ENCODE measurements at places on chromosomes 4 and X.

DNA sequence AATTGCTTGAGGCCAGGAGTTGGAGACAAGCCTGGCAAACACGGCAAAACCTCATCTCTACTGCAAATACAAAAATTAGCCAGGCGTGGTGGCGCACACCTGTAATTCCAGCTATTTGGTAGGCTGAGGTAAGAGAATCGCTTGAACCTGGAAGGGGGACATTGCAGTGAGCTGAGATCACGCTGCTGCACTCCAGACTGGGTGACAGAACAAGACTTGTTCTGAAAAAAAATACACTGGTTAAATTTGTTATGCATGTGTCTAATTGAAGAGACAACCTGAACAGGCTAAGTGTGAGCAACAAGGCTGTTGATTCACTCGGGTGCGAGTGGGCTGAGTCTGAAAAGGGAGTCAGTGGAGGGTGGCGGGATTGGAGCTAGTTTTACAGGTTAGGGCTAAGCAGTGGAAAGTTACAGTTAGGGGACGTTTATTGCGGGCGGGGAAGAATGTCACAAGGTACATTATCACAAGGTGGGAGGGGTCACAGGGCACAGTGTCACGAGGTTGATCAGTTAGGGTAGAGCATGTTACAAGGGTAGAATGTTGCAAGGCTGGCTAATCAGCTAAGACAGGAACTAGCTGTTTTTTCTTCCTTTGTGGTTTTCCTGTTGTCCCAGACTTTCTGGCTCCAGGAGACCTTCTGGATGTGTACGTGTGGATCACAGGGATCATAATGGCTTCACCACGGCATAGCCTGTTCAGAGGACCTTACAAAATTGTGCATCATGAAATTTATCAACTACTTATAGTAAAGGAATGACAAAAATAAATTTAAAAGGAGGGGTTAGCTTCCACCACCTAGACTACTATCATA lies 115.8 kb downstream of the NAA11 start:
- no peak for DNase-seq

GRCh38 chr4:56641494-56642051 lies 39.5 kb downstream of the HOPX start:
- DNase-seq: no peak

- no peak for DNase-seq
Observed at GRCh38 chr4:165299399-165300060, 27.9 kb upstream of the MSMO1 start.

GRCh38 chr4:173924561-173924960 lies 358.9 kb downstream of the FBXO8 start:
- no peak for DNase-seq

DNA sequence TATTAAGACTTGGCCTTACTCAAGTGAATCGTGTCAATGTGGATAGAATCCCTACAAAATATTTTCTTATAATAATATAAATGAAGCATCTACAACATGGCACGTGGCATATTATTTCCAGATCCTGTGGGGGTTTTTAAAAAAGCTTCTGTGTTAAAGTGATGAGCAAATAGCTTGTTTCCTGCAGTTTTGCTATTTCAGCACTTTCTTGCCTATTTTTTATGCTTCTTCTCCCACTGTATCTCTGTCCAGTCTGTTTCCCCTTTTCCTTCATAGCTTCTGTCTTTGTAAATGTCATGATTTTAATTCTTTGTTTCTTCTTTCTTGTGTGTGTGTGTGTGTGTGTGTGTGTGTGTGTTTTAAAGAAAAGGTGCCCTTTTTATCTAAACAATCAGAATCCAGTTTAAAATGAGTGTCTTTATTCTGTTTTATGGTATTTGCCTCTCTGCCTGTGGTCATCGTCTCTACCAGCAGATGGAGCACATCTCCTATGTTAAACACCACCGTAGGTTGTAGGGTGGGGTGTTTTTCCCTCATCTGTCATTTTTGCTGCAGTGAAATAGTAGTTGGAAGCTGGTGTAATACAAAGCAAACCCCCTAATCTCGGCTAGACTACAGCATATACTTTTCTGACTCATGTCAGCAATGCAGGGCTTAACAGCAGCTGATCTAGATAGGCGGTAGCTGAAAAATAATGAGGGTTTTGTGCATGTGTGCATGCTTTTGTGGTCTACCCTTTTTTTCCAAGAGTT lies 33.1 kb downstream of the FTHL17 start:
- DNase-seq: no peak

DNA sequence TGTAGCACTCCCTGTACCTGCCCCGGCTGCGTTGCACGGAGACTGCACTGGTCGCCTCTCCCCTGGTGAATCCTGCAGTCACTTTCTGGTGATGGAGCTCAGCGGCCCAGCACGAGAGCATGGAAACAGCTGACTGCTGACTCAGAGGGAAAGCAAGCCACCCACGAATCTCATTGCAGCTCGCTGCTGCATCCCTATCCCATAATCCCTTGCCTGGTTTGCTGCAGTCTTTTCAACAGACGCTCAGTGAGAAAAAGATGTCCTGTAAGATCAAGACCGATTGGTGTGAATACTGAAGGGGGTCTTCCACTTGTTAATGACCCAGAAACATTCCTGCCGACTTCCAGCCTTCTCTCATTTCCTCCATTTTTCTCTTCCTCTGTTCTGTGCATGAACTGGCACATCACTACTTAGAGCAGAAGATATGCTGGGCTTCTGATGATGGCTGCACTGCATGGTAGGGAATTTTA lies 52.9 kb downstream of the TRIM2 start:
- no peak for DNase-seq

DNA sequence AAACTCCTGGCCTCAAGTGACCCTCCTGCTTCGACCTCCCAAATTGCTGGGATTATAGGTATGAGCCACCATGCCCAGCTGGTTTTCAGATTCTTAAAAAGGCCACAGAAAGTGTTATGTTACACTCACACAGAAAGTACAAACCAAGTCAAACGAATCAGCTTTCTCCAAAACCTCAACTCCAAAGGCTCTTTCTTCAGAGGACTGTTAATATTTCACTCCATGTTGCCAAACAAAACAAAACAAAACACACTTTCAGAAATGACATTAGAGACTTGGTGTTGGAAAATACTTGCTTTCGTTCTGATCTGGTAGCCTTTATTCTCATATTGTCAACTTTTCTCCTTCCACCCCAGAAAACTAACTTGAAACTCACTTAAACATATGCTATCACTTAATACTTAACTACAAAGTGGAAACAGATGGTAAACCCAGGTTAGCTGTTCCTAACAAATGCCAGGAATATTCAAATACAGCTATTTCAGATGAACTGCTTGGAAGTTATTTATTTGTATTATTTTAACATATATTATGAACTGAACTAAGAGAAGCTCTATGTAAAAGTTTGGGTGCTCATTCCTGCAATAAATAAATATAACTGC lies 34.7 kb downstream of the RLIM start:
- no peak for DNase-seq

DNA sequence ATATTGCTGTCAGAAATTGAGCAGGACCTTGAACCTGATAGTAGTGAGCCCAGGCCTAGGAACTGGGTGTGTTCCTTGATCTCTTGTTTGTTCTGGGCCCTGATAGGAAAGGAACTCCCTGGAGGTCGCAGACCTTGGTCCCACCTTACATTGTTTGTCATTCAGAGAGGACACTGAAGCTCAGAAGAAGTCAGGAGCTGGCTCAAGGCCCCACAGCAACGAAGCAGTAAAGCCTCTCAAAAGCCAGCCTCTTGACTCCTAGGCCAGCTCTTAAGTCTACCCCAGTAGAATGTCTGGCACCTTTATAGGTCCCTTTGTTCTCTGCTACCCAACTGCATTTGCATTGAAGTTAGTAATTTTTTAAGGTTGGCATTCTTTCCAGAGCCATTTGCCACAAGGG lies 46.8 kb downstream of the MAMLD1 start:
- DNase-seq: peak; percentile 22

DNA sequence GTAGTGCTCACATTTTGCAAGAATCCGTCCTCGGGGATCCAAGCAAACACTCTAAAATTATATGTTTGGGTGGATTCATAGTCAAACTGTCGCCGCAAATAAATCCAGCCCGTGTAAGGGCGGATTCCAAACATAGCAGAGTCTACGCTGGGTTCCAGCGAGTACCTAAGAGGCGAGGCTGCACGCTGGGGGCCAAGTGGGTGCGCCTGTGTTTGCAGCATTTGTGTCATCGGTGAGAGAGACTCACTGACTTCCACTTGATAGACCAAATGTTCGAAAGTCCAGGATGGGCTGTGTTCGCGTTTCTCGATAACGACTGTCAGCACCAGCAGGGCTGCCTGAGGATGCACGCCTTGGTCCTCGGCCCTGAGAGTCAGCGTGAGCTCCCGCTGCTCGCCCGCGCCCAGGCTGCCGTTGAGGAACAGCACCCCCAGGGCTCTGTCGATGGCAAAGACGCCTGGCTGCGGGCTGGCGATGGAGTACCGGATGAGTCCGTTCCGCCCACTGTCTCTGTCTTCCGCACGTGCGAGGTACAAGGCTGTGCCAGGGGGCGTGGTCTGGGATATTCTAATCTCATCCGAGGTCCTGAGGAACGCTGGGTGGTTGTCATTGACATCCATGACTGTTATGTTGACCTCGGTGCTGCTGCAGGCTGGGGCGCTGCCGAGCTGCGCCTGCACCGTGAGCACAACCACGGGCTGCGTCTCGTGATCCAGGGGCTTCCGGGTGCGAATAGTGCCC lies 158.7 kb downstream of the DCHS2 start:
- no peak for DNase-seq

DNA sequence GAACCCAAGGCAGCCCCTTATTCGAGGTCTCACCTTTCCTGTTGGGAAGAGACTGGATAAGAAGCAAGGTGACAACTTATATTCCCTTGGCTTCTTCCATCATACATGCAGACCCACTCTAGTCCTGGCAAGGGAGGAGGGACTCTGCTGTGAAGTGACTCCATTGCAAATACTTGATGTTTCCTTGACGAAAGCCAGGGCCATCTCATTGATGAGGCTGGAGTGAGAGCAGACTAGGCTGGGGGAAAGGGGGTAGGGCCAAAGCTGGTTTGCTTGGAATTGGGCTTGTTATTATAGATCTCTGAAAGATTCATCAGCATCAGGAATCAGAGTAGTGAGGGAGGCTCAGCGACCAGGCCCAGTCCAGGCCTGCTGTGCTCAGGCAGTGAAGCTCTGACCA lies 2.3 kb upstream of the NHSL2 start:
- DNase-seq: no peak

- DNase-seq: no peak
Observed at GRCh38 chr4:3520796-3521600, 11.2 kb downstream of the LRPAP1 start.

DNA sequence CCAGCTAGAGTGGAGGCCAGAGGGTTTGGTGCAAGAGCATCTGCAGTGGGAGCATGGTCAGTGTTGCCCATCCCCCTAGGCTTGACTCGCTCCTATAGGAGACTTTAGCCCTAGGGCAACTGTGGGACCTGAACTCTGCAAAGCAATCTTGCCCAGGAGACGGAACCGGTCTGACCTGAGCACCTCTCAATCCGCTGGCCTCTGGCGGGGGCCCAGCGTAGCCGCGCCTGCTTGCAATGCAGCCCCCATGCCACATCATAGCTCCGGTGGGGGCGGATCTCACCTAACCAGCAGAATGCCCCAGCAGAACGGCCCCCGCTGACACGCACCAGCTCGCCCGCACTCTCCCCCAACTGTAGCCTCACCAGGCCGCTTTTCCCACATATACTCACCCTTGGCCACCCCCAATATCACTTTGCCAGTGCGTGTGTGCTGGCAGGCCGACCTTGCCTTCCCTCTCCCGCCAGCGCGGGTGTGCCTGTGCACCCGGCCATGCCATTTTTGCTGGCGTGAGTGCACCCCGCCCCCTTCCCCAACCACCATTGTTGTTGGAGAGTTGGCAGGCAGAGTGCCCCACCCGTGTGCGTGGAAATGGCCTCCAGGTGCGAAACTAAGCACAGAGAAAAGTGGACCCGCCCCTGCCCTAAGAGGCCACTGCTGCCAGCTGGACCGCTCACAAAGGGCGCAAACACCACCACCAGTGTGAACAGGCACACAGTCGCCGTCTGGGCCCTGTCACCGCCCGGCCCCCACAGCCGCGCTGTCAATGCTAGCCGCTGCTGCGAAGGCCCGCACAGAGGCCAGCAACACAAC lies 5.8 kb downstream of the BEX4 start:
- no peak for DNase-seq

DNA sequence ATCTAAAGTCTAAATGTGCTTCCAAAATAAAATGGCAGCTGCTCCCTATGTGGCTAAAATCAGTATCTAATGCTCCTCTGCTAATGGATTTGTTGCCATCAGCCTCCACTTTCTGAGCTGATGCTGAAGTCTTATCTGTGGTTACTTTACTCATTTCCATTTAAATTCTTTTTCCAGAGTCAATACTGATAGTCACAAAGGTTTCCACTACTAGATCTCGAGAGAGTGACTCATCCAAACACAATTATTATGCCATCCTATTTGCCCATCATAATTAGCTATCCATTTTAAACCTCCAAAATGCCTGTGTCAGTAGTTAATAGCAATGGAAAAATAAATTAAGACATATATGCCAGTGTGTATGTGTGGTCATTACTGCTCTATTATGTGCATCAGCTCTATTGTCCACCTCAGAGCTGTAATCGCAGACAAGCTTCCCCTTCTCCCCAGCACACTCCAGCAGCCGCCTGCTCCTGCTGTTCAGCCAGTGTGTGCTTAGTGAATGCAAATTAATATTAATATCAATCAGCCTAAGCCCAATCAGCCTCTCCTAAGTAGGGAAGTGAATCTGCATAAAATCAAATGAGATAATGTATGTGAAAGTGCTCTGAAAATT lies 199.8 kb upstream of the ZIC3 start:
- no peak for DNase-seq

- no peak for DNase-seq
Observed at GRCh38 chrX:103791826-103792485, 15.3 kb downstream of the PLP1 start.

DNA sequence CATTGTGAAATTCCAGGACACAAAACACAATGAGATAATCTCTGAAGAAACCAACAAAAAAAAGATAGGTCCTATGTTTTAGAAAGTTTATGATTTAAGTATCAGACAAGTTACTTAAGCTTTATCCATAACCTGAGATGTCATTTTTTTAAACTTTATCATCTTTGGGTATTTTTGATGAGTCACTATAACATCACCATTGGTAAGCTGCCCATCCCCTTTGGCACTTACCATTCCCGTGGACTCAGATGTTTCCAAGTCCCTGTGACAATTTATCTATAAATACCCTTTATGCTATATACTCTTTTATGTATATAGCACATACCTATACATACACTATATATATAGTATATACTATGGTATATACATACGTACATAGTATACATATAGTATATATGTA lies 198.9 kb upstream of the GEMIN8 start:
- no peak for DNase-seq

DNA sequence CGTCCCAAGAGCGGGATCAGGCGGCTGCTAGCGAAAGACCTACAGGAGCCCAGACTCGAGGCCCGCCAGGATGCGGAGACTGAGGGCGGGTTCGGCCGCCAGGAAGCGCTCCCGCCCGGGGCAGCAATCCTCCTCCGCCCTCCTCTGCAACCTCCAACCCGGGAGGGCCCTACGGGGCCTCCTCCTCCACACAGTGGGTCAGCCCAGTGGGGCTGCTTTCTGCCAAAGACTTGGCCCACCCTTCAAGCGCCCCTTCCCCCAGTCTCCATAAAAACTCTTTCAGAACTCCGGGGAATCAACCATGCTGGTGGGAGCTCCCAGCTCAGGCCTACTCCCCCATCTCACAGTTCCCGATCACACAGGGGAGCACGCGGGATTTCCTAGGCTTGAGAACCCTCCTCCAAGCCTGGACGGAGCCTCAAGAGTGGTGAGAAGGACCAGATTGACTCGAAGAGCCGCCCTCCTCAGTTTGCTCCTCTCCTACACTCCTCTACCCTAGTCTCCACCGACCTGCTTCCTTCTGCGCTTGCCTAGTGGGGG lies 77.5 kb downstream of the RLIM start:
- DNase-seq: peak; percentile 28
